Osteoblast (primary cell): ENCODE measurements at places on chromosomes 11 and 22.

DNA sequence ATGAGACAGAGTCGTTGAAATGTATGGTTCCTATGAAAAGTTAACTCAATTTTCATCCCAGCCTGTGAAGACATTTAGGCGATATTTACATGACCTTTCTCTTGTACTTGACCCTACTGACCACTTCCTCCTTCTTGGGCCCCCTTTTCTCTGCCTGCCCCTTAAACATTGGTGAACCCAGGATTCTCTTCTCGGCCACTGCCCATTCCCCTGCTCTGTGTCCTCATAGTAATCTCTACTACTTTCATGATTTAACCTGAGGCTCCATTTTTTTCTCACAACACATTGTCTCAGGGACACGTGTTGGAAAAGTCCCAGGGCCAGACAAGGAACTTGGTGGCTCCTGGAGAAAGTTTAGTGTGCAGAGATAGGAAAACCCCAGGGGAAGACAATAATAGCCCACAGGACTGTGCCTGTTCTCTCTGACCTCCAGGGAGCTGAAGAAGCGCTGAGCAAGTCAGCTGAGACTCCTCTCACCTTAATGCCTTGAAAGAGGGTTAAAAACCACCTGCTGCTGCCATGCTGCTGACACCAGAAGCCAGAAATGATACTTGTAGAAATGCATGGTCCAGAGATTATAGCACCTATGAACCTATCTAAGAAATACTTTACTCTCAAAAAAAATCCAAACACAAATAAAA lies 42.5 kb upstream of the SPATA19 start:
- no peak for DNase-seq
- no peak overlapping the region for H3K4me3 ChIP-seq
- H3K27me3 ChIP-seq, result no peaks in the 10 kb centered on the region
- H3K4me1 ChIP-seq, result no peaks in the 10 kb centered on the region
- H3K27ac ChIP-seq, result no peak overlapping the region

DNA sequence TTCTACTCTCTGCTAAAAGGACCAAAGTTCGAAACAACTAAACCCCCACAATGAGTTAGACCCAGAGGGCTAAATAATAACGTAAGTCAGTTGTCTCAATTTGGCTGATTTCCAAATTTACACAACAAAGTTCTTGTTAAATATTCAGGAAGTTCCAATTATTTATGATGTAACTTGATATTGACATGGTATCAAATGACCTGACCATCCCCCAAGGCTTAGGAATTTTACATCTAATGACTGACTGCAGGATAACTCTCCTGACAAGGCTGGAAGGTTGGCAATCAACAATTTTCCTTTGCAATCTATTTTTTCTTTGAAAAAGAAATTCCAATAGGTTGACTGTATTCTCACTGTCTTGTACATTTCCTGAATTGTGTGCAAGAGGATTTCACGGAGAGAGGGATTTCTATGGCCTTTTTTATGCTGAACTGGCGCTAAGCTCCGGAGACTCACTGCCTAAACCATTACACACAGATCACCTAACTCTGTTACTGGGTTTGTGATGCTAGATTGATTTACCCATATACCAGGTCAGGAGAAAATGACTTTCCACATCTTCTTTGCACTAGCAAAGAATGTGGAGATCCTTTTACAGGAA lies 9.6 kb upstream of the CDON start:
- H3K4me3 ChIP-seq, result no peak overlapping the region
- no peak for DNase-seq
- no peak overlapping the region for H3K27ac ChIP-seq

GRCh38 chr11:22444076-22444475 lies 105.9 kb downstream of the SLC17A6 start:
- no peak for DNase-seq
- no peaks in the 10 kb centered on the region for H3K36me3 ChIP-seq
- no peaks in the 10 kb centered on the region for H3K27me3 ChIP-seq

- peaks cover 32% of the 10 kb centered on the region for H3K27me3 ChIP-seq
- H3K27ac ChIP-seq, result no peak overlapping the region
- H3K36me3 ChIP-seq, result no peaks in the 10 kb centered on the region
- DNase-seq, result peak; percentile 87
Measured at GRCh38 chr11:3220521-3221407, 2.2 kb upstream of the MRGPRG start.

- H3K27ac ChIP-seq, result peak overlapping the region; percentile 74
- H3K4me1 ChIP-seq, result peaks cover 7% of the 10 kb centered on the region
- no peak for DNase-seq
- H3K4me3 ChIP-seq, result no peak overlapping the region
Measured at GRCh38 chr11:37786214-37786755, 1188.2 kb upstream of the RAG2 start.

DNA sequence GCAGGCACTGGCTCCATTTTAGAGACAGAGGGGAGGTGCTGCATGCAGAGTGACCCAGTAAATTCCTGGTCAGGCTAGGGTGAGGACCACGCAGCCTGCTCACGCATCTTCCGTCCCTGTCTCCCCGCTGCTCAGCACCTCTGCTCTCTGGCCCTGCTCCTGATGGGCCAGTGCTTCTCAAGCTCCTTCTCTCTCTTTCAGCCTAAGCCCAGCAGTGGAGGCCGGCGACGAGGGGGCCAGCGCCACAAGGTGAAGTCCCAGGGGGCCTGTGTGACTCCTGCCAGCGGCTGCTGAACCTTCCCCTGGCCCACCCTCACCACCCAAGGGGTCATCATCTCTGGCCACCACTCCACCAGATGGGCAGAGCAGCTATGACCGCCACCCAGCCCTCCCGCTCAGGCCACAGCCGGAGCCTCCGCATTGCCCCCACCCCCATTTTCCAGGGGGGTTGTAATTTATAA lies 24.7 kb downstream of the GTPBP1 start:
- H3K4me3 ChIP-seq, result no peak overlapping the region
- H3K27ac ChIP-seq, result no peak overlapping the region
- H3K36me3 ChIP-seq, result peaks cover 79% of the 10 kb centered on the region

DNA sequence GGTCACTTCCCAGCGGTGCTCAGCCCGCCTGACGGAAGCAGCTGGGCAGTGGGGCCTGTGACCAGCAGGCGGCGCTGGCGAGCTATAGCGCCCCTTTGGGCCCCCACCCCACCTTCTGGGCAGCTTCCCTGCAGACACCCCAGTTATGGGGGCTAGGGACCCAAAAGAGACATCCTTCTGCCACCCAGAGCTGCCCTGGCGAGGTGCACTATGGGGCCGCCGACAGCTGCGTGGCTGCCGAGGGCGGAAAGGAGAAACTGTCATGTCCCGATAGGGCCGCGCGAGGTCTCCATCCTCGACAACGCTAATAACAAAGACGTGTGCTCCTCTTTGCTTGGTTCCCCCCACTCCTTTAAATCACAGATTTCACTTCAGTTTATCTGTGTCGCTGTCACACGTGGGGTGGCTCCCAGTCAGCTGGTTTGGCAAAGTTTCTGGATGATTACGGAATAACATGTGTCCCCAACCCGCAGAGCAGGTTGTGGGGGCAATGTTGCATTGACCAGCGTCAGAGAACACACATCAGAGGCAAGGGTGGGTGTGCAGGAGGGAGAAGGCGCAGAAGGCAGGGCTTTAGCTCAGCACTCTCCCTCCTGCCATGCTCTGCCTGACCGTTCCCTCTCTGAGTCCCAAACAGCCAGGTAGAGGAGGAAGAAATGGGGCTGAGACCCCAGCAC lies 673 bp upstream of the MYO7A start:
- peak; percentile 97 for DNase-seq
- H3K27ac ChIP-seq, result no peak overlapping the region
- peaks cover 11% of the 10 kb centered on the region for H3K4me1 ChIP-seq

DNA sequence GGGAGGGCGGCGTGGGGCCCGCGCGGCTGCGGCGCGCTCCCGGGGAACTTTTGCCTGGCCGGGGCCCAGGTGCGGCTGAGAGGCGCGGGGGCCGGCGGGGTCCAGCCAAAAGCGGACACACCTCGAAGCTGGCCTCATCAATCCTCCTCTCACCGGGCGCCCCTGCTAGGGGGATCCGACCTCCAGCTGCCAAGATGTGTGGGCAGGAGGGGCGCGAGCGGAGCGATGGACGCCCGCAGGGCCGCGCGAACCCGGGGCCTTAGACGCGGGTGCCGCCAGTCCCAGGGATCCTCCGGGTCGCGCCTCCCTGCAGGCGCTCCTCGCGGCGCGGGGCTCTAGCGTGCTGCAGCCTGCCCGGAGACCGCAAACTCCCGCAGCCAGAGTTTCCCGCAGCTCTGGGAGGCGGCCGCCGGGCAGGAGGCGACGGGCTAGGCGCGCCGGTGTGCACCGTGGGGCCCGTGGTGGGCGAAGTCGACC lies 785 bp downstream of the IGSF9B start:
- H3K36me3 ChIP-seq, result no peaks in the 10 kb centered on the region
- no peak overlapping the region for H3K27ac ChIP-seq
- H3K4me3 ChIP-seq, result no peak overlapping the region
- H3K4me1 ChIP-seq, result no peaks in the 10 kb centered on the region
- no peak for DNase-seq

GRCh38 chr11:77823775-77824174 lies 2.8 kb downstream of the AAMDC start:
- peaks cover 27% of the 10 kb centered on the region for H3K4me1 ChIP-seq
- no peaks in the 10 kb centered on the region for H3K27me3 ChIP-seq
- H3K36me3 ChIP-seq, result no peaks in the 10 kb centered on the region
- H3K4me3 ChIP-seq, result peak overlapping the region; percentile 49
- DNase-seq, result peak; percentile 90

- H3K36me3 ChIP-seq, result no peaks in the 10 kb centered on the region
- H3K27ac ChIP-seq, result no peak overlapping the region
- H3K4me3 ChIP-seq, result no peak overlapping the region
- H3K27me3 ChIP-seq, result no peaks in the 10 kb centered on the region
- no peak for DNase-seq
Measured at GRCh38 chr22:32619614-32620426, 145.2 kb downstream of the FBXO7 start.

GRCh38 chr22:30297276-30297990 lies 8.1 kb upstream of the CASTOR1 start:
- H3K4me3 ChIP-seq, result no peak overlapping the region
- no peaks in the 10 kb centered on the region for H3K27me3 ChIP-seq
- peaks cover 74% of the 10 kb centered on the region for H3K36me3 ChIP-seq
- peak; percentile 65 for DNase-seq
- H3K27ac ChIP-seq, result no peak overlapping the region

DNA sequence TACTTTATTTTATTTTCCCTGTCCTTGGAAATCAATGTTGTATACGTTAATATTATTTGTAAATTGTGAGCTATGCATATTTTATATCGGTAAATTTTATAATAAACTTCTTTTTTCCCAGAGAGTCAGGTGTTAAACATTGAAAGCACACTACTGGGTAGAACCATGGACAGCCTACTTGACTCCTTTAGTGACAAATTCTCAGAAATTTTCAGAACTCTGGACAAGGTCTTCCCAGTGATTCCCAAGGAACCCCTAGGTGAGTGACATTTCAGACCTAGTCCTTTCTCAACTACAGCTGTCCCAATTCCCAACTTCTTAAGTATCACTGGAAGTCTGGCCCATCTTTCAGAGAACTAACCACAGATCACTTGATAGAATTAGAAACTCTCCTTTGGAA lies 107.2 kb downstream of the RCN1 start:
- H3K36me3 ChIP-seq, result no peaks in the 10 kb centered on the region
- no peak overlapping the region for H3K27ac ChIP-seq
- peaks cover 28% of the 10 kb centered on the region for H3K27me3 ChIP-seq
- H3K4me1 ChIP-seq, result no peaks in the 10 kb centered on the region
- no peak for DNase-seq

GRCh38 chr11:45328726-45329125 lies 42.6 kb upstream of the SYT13 start:
- no peak for DNase-seq
- H3K4me3 ChIP-seq, result no peak overlapping the region
- H3K4me1 ChIP-seq, result peaks cover 14% of the 10 kb centered on the region
- H3K27ac ChIP-seq, result no peak overlapping the region
- peaks cover 53% of the 10 kb centered on the region for H3K27me3 ChIP-seq
- no peaks in the 10 kb centered on the region for H3K36me3 ChIP-seq
